ENCODE measurements at places on chromosomes 1 and 21.

DNA sequence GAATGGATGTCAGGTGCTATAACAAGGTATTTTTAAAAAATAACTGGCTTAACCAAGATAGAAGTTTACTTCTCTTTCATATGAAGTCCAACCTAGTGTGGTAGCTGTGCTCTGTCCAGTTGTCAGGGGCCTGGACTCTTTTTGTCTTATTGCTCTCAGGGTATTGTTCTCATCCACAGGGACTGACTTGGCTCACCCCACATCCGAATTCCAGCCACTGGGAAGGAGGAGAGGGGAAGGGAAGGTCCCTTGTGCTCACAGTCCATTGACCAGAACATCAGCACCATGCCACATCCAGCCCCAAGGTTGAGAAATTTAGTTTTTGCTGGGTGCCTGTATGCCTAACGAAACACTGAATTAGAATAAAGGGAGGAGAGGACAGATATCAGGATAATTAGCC is 8.7 kb downstream of the EEIG2 start:
- no peak for DNase-seq

DNA sequence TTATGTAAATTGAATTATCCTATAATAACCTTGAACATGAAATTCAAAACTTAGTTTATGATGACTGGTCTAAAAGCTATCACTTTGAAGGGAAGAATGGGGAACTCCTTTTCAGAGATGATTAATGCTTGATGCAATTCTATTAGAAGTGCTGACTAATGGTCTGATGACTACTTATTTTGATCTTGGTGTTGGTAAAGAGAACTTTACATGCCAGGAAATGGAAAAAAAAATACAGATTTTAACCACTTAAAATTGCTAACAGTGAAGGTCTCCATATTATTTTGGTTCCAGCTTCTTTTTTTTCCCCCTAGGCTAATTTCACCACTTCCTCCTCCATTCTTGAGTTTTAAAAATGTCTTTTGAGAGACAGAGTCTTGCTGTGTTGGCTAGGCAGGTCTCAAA is 22.9 kb downstream of the S1PR1 start:
- no peak for DNase-seq

- no peak for DNase-seq
Observed at GRCh38 chr1:1346501-1346890, 2.7 kb downstream of the DVL1 start.

DNA sequence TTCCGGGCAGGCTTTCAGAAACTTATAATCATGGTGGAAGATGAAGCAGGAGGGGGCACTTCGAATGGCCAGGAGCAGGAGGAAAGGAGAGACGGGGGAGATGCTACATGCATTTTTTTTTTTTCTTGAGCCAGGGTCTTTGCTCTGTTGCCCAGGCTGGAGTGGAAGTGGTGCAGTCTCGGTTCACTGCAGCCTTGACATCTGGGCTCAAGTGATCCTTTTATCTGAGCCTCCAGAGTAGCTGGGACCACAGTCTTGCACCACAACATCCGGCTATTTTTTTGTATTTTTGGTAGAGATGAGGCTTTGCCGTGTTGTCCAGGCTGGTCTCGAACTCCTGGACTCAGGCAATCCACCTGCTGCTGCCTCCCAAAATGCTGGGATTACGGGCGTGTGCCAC is 61.6 kb downstream of the SELENOF start:
- no peak for DNase-seq

DNA sequence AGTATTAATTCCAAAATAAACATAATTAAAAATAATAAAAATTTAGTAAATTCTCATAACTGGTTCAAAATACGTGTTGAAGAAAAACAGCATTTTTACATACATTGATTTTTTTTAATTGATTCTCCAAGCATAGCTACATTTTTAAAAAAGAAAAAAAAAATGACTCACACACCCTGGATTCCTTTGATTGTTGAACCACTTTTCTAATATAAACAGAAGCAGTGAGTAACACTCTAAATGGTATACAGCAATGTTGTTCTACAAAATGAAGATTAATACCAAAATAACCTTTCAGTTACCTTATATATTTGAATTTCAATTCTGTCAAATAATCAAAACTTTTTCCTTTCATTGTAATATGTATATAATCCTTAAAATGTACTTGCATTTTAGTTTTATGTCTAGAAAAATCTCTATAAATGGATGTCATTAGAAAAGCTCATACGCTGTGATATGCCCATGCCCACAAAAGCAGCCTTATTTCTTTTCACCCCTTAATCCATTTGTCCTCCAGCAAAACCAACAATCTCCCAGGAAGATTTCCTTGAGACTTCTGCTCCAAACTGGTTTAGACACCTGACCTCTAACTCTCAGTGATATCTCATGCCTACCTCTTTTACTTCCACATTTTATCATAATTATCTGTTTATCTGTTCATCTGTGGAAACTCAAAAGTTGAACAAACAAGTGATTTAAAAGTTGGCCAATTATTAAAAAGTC is 246.4 kb upstream of the NR5A2 start:
- no peak for DNase-seq

- DNase-seq: no peak
Observed at GRCh38 chr1:176826265-176826664, 338.2 kb downstream of the ASTN1 start.

DNA sequence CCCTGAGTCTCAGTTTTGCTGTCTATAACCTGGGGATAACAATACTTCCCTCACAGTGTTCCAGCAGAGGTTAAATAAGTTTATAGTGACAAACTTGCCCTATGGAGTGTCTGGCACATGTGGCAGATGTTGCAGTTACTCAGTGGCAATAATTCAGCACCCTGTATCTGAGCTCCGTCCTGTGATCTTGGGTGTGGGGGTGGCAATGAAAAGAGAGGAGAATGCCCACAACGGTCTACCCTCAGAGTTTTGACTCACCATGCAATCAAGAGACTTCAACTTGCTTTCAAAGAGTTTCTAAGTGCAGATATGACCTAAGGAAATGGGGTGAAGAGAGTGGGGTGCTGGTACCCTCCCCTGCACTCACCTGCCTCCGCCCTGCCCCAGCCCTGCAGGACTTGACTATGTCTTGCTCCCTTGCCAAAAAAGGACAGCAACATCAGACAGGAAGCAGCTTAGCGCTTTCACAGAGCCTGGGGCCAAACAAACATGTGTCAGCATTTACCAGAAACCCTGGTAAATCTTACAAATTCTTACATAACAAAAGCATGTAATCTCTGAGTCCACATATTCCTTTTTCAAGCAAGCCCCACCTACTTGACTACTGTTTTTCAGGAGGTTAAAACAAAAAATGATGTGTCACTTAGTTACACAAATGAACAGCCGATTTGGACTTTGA is 185.1 kb upstream of the CAMK1G start:
- DNase-seq: no peak

GRCh38 chr1:71362691-71363090 is 281.9 kb upstream of the ZRANB2 start:
- DNase-seq: no peak

GRCh38 chr1:28577052-28577678 is 14.9 kb upstream of the RAB42 start:
- DNase-seq: no peak

GRCh38 chr1:151705753-151706463 is 10.7 kb downstream of the CELF3 start:
- DNase-seq: no peak

DNA sequence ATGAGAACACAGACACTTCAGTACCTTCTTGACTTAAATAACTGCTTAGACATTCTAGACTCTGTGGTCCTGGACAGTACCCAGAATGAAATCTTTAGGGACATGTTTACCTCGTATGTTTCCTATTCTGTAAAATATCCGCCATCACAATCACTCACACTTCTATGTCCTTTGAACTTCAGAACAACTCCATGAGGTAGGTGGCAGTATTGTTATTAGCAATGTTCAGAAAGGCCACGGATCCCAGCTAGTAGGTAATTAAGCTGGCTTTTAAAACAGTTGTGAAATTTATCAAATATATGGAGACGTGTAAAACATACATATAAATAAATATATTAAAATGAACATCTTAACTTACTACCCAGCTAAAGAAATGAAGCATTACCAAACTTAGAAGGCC is 83.4 kb downstream of the CACHD1 start:
- no peak for DNase-seq

DNA sequence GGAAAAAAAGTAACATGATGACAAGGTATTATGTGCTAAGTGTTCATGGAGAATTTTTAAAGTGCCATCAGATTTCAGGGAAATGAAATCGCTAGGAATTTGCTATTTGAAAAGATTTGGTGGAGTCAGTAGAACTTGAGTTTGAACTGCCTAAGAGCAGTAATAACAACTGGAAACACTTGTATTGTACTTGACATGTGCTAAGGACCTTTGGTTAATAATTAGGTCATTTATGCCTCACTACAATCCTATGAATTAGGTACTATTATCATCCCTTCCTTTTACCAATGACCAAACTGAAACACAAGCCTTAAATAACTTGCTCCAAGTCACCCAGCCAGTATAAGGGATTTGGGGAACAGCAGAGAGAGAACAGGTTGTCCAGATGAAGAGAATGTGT is 133.4 kb downstream of the NTNG1 start:
- no peak for DNase-seq

- no peak for DNase-seq
Observed at GRCh38 chr1:208279826-208280588, 35.8 kb upstream of the PLXNA2 start.

DNA sequence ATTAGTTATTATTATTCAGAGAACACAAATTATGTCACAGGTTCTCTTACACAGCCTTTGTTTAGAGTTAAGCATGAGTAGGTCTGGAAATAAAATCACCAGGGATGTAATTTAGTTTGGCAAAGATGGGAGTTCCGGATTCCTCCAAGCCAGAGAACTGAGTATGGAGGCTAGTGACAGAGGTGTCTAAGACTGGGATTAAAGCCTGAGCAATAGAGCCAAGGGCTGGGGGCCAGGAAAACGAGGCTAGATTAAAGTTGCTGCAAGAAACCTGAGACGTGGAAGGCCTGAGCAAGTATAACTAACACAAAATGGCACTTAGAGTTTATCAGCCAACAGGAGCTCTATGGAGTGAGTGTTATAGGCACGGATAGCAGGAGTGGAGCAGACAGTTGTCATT is 381.6 kb downstream of the SRGAP2C start:
- no peak for DNase-seq

GRCh38 chr1:2981981-2982614 is 39.2 kb upstream of the ACTRT2 start:
- DNase-seq: no peak

DNA sequence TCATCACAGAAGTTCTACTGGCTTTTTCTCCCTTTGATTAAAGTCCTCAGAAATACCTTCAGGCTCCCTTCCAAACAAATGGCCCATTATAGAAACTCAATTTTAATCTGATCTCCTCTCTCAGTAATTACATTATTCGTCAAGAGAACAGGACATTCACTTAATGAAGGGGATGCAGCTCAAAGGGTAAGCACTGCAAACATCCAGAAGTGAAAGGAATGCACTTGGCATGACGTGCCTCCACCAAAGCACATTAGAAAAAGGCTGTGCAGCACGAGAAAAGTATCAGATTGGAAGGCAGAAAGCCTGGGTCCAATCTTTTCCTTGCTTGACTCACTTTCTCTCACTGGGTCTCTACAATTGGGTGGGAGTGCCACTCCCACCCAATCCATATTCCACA is 222.6 kb upstream of the BEND5 start:
- DNase-seq: no peak

DNA sequence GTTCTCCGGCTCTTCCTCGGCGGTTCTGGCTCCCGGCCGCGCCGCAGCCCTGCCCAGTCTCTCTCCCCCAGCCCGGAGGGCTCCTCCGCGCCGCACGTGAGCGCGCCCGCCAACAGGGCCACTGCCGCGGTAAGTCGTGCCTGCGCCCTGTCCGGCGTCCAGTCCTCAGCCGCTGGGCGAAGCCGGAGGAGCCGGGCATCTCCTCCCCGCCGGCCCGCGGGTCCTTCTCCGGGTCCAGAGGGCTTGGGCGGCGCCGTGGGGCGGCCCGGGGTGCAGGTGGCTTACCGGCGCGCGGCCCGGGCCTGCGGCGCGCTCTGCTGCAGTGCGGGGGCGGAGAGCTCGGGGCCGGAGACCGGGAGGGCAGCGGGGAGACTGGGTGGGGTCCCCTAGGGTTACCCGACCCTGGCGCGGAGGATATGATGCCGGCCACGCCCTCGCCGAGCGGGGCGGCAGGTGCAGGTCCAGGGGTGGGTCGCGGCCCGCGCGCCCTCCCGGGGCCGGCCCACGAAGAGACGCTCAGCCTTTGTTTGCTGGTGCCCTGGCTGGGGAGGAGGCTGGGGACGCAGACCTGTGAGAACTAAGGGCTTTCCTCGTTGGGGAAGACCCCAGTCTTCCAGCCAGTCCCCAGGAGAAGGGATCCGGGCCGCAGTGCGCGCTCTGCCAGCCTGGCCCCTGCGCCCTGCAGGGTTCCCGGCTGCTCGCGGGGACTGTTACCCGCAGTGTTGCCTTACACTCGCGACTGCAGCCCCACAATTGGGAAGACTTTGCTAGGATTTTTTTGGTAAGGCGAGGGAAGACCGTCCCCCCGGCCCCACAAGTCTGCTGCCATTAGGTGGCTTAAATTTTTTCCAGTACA is at the start of gene DOP1B:
Gene DOP1B, plus strand, starts transcription at position 10 of the 856 bp plus-strand sequence. CDS start 7,910 bp downstream, outside the sequence.
- DNase-seq: peak; percentile 74

DNA sequence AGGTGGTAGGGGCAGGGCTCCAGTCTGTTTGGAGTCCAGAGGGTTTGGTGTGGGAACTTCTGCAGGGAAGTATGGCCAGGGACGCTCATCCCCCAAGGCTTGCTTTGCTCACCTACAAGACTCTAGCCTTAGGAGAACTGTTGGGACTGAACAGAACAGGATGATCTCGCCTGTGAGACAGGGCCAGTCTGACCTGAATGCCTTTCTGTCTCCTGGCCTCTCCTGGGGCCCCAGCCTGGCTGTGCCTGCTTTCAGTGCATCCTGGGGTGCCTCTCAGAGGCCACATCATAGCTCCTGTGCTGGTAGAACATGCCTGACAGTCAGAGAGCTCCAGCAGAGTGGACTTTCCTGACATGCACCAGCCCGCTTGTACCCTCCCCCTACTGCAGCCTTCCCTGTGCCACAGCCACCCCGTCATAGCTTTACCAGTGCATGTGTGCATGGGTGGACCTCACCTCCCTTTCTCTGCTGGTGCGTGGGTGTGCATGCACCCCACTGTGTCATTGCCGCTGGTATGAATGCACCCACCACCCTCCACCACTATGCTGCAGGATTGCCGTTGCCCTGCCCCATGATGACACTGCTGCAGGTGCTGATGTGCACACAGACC is 165.8 kb downstream of the GIPC2 start:
- DNase-seq: no peak

DNA sequence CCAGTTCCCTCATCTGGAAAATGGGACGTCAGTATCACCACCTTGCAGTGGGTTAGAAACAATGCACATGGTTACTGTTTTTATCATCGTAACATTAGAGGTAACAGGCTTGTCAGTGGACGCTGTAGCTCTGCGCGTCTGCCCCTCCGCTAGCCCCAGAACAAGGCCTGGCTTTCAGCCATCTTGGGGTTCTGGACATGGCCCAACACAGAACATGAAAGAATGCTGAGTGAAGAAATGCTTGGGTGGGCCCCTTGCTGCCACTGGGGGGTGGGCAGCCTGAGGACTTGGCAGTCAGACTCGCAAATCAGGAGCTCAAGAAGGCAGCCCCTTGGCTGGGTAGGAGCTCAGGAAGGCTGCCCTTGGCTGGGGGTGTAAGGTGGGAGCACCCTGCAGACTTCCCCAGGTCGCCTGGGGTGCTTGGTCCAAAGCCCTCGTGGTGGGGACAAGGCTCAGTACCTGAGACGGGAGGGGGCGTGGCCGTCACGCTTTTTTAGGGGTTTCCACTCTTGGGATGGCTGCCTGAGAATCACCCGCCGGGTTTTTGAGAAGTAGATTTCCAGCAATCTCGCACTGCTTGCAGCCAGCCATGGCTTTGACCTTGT is 51.7 kb downstream of the SLC37A1 start:
- no peak for DNase-seq
